ENCODE measurements at places on chromosomes 12 and 14. TPM values are rescaled to one million over a fixed set of nuclear protein-coding genes. Genes with fewer than 3 reads are reported as not detected.

KRT79 gene
- not detected for polyA plus RNA-seq

USP44 gene
- polyA plus RNA-seq, result 2.4 TPM

MMP17 gene
- polyA plus RNA-seq, result 2.4 TPM

FAM222A gene
- polyA plus RNA-seq, result 8.6 TPM

RNASE7 gene
- 0.76 TPM for polyA plus RNA-seq

STAC3 gene
- 3.4 TPM for polyA plus RNA-seq
